Fibroblast of skin of right quadriceps (primary cell): ENCODE measurements at places on chromosomes 6 and 20.
A peak's percentile ranks its signal among the peaks of the same experiment; 100 is the strongest.

DNA sequence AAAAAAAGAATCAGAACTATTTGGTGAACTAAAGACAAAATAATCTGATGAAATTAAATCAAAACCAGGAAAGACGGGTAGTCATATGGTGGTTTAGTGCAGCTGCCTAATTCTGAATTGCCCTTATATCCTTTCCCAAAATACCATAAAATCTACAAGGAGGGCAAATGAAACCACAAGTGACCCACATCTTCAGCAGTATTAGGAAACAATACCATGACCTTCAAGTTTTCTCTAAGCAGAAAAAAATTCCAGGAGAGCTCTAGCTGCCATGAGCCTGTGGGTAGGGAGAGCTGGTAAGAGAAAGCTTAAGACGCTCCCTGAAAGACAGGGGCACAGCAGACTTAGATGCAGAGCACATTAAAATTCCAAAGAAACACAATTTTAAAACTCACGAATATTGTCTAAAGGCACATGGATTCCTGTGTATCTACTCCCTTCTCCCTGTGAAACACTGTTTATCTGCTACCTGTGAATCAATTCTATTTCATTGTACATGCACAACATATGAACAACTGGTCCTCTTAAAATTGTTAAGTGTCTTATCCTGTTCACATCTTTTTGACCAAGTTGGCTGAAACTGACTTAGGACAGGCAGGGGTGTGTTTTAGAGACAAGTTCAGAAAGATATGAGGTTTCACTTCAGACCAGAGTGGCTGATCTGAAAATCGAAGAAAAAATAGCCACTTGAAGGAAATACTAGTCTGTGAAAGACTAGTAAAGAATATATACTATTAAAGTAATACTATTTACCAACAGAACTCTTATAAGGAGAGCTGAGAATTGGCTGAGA is 153.6 kb upstream of the SHLD1 start:
- DNase-seq, result no peak

DNA sequence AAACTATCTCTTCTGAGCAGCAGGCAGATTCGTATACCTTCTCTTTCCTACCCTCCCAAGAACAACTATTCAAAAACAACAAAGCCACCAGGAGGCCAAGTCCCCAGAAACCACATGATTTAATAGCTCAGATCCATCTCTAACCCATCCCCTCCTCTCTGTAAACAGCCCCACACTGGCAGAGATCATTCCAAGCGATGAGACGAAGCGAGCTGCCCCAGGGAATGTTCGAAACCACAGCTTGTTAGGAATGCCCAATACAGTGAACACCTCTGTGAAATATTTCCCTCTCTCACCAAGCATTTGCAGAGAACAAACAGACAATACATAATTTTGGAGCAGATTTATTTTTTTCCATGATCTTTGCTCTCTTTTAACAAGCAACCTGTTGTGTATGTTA is 231.8 kb downstream of the SOD2 start:
- DNase-seq, result no peak

DNA sequence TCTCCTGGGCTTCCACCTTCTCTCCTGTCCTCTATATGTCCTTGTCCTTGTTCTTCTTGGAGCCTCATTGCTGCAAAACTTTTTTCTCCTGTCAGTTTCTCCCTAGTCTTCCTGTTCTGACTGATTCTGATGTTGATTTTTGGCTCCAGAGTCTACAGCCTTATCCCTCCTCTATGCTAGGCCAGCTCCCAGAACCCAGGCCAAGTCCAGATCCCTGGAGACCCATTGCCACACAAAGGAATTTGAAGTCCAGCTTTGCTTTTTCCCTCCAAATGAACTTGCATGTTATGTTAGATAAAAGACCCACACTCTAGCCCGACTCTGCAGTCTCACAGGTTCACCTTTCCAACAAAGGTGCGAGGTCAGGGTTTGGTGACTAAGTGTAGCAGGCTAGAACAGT is 203.1 kb downstream of the FNDC1 start:
- no peak for DNase-seq

- no peak for DNase-seq
Observed at GRCh38 chr6:170101281-170102035, 189.4 kb downstream of the DLL1 start.

- DNase-seq, result no peak
Observed at GRCh38 chr6:45707176-45707575, 308.5 kb downstream of the CLIC5 start.

DNA sequence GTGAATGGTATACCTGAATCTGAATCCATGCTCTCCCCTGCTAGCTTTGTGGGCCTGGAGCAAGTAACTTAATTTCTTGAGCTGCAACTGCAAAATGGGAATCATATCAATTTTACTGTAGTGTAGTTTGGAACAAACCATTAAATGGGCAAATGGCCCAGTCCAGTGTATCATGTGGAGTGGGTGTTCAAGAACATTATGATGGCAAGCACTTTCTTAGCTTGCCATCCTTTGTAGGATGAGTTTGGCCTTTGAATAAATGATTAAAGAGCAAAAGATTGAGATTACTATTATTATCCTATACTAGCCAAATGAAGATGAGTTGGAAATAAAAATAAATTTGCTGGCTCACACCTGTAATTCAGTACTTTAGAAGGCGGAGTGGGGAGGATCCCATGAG is 120.4 kb downstream of the SESN1 start:
- DNase-seq, result no peak

- peak; percentile 92 for DNase-seq
Observed at GRCh38 chr6:87907521-87907920, 140.1 kb upstream of the SPACA1 start.

GRCh38 chr6:90095788-90096187 is 200.9 kb downstream of the BACH2 start:
- no peak for DNase-seq

- no peak for DNase-seq
Observed at GRCh38 chr6:37799263-37799644, 20.3 kb upstream of the ZFAND3 start.

DNA sequence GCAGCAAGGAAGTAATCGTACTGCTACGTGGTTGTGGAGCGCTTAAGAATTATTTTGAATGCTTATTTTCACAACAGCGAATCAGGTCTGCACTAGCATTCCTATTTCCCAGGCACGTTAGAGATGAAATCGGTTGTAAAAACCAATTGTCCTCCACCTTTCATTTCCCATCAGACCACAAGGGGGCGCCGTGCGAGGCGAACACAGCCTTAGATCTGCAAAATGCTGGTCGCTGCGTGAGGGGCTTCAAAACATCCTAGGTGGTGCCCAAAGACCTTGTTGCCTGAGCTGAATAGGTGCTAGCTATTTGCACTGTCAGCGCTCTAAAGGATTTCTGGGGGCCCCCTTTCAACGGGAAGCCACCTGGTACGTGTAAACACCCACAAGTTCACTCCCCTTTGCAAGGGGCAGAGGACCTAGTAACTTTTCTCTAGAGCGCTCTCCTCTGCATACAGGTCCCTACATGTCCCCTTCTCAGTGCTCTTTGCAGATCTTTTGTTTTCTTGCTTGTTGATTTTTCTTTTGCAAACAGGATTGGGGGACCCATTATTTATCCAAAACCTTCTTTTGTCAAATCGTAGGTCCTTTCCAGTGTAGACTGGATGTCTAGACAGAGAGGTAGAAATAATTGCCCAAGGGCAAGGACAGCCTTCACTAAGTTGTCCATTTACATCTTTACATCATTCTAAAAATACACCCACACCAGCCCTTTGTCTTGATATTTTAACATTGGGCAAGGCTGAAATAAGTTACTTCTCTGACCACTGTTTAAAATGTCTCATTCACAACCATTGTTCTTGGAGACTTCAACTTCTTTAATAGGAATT is 59.8 kb downstream of the NEDD9 start:
- DNase-seq, result peak; percentile 39

DNA sequence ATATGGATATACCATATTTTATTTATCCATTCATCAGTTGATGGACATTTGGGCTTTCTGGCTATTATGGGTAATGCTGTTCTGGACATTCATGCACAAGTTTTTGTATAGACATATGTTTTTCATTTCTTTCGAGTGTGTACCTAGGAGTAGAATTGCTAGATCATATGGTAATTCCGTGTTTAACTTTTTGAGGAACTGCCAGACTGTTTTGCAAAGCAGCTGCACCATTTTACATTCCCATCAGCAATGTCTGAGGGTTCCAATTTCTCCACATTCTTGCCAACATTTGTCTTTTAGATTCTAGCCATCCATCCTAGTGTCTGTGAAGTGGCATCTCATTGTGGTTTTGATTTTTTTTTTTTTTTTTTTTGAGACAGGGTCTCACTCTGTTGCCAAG is 20.8 kb downstream of the SRC start:
- peak; percentile 21 for DNase-seq

DNA sequence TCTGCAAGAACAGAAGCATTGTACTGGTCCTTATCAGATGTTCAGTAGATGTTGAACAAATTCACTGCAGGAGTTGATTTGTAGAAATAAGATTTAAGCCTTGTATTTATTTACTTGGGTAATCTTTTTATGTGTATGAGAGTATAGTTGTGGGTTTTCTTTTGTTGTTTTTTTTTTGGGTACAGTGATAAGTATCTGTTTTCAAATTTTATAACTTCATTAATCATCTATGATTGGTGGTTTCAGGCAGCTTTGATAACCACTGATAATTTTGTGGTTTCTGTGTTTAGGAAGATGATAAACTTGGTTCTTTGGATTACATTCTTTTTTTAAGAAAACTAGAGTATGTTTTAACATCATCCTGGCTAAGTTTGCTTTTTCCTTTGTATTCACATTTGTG is 2.8 kb downstream of the AFDN start:
- no peak for DNase-seq

DNA sequence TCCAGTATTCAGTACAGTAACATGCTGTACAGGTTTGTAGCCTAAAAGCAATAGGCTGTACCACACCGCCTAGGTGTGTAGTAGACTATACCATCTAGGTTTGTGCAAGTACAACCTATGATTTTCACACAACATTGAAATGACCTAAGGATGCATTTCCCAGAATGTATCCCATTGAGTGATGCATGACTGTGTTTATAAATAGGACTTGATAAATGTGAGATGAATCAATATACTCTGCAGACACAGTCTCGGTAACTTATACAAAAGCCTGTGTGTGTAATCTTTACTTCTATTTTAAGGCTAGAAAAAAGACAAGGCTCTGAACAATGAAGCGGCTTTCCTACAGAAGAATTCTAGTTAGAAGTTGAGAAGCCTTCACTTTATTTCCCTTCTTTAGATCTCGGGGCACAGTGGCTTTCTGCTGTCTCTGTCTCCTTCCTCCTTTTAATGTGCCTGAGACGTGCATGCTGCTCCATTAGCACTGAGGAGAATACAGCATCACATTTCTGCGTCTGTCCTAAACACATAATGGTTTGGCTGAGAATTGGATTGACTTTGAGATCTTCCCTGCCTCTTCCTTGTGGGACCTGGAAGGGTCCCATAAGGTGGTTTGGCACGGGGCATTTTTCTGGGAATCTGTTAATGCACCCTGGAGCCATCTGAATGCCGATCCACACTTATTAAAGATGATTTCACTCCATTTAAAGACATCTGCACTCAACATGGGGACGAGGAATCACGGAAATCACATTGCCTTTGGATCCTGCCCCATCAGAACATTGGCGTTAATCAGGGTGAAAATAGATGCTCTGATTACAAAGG is 112.5 kb downstream of the SCML4 start:
- peak; percentile 23 for DNase-seq

DNA sequence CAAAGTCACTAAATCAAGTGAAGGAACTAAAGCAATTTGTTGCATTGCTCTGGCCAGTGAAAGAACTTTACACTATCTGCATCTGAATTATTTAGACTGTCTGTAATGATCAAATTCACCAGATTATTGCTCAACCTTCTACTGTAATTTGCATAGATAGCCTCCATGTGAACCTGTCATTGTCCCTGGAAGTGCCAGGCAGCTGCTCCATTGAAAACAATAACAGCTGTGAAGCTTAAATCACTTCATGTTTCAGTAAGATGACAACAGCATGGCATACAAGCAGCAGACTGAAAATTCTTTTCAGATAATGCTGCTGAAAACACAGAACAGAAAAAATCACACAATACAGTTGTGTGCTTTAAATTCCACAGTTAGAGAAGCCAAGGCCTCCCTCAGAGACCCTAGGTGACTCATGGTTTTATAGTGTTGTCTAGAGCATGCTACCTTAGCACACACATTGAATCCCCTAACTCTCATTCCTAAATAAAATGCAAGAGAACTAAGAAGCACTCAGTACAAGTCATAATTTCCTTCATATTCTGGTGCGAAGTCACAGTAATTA is 248.9 kb downstream of the TPBG start:
- DNase-seq, result no peak

- no peak for DNase-seq
Observed at GRCh38 chr20:13526551-13526950, 112.2 kb downstream of the TASP1 start.

DNA sequence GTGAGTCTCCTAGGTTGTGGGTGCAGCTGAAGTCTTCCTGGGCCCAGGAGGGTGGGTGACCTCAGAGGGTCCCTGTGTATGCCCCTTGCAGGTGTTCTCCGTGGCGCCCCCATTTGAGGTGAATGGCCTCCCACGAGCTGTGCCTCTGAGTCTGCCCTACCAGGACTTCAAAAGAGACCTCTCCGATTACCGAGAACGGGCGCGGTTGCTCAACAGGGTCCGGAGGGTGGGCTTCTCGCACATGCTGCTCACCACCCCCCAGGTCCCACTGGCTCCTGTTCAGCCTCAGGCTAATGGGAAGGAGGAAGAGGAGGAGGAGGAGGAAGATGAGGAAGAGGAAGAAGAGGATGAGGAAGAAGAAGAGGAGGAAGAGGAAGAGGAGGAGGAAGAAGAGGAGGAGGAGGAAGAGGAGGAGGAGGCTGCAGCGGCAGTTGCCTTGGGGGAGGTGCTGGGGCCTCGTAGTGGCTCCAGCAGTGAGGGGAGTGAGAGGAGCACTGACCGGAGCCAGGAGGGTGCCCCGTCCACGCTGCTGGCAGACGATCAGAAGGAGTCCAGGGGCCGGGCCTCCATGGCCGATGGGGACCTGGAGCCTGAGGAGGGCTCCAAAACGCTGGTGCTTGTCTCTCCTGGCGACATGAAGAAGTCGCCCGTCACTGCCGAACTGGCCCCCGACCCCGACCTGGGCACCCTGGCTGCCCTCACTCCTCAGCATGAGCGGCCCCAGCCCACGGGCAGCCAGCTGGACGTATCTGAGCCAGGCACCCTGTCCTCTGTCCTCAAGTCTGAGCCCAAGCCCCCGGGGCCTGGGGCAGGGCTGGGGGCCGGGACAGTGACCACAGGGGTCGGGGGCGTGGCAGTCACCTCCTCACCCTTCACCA is 15.2 kb upstream of the SLC22A7 start:
- no peak for DNase-seq
